Right lung (tissue), 10 donors: ENCODE measurements at places on chromosomes 16 and 17.

- no peak for DNase-seq
Measured at GRCh38 chr17:14301279-14302090, 604 bp downstream of the HS3ST3B1 start.

DNA sequence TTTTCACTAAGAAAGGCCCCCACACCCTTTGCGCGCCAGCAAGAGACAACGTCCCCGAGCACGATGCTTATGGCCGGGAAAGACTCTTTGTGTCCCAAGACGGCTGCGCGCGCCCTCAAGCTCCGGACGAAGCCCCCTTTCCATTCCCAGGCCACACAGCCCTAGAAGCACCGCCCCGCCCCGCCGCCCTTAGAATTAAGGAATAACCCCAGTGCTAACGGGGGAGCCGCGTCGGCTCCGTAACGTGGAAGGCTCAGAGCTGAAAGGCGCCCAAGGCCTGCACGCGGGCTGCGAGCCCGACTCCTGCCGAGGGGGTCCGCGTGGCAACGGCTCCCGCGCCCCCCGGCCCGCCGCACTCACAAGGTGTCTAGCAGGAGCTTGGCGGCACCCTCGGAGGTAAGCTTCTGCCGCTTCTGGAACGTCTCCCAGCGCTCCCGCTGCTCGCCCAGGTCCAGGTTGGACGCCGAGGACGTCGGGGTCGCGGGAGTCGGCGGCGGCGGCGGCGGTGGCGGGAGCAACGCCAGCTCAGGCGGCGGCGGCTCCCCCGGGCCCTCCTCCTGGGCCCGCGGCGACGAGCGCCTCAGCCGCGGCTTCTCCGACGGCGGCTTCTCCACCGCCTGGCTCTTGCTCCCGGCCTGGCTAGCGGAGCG lies 477 bp downstream of the CENPV start:
- peak; percentile 57 for DNase-seq

DNA sequence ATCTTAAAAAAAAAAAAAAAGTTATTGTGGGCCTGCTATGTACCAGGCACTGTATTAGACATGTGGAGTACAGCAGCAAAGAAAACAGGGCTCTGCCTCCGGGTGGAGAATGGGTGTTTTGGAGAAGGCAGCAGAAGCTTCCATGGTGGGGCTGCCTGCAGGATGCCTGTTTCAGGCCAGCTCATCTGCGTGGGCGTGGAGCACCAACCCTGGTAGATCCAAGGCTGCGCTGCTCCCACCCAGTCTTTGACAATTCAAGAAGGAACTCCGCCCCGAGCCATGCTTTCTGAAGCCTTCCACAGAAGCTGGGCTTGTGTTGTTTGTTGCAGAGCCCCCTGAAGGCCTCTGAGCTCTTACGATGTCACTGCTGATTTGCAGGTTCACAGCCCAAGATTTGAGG lies 23.2 kb upstream of the CACNG1 start:
- DNase-seq, result no peak

- DNase-seq, result no peak
Measured at GRCh38 chr17:13350466-13350865, 251.3 kb downstream of the HS3ST3A1 start.

DNA sequence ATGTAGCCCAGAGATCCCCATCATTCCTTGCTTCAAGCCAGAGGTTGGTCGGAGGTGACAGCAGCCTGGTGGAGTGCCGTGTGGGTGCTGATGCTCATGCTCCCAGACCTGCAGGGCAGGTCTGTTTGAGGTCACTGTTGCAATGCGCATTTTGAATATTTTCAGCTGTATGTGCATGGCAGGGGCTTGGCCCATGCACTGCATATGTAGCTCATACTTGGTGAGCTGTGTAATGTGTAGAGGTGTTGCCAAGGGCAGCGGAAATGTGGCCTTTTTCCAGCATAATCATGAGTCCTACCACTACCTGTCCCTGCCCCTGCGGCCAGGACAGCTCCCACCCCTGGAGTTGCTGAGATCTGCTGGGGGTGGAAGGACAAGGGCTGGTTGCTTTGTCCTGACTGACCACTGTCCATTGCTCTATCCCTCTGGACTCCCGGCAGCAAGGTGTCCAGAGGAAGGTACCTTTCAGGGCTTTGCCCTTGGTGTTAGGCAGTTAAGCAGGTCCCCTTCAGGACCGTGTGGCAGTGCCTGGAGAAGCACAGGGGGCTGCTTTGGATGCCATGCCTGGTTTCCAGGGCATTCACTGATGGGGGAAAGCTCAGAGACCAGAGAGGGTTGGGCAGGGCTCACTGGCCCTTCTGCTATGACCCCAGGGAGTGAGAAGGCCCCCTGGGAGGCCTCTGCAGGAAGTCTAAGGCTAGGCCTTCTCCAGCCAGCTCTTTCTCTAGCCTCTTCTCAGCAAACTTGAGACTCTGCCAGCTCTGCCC lies 215.2 kb downstream of the NTN1 start:
- no peak for DNase-seq

GRCh38 chr16:66494916-66495315 lies 55.0 kb downstream of the TK2 start:
- no peak for DNase-seq
